PC-9 (cell line): ENCODE measurements at places on chromosomes 1 and 21. TPM values are rescaled to one million over a fixed set of nuclear protein-coding genes. Genes with fewer than 3 reads are reported as not detected.
A peak's percentile ranks its signal among the peaks of the same experiment; 100 is the strongest.

- DNase-seq, result no peak
Measured at GRCh38 chr1:121483961-121484424, 299.2 kb downstream of the SRGAP2C start.

DNA sequence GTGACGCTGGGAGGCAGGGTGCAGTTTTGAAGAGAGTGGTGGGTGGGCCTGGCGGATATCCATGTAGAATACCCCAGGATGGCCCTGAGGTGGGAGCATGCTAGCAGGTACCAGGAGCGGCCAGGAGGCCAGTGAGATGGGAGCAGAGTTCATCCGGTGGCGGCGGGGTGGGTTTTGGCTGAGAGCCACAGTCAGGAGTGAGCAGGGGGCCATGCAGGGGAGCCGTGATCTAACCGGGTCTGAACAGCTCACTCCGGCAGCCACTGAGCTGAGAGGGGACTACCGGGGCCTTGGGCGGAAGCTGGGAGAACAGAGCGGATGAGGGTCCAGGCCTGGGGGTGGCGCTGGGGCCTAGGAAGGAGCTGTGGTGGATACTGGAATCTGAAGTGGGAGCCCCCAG is 47.6 kb upstream of the LRP8 start:
- DNase-seq, result no peak

- DNase-seq, result no peak
Measured at GRCh38 chr21:45594721-45595489, 48.6 kb upstream of the PCBP3 start.

- no peak for DNase-seq
Measured at GRCh38 chr1:15476927-15477326, 1.0 kb downstream of the CELA2B start.

DNA sequence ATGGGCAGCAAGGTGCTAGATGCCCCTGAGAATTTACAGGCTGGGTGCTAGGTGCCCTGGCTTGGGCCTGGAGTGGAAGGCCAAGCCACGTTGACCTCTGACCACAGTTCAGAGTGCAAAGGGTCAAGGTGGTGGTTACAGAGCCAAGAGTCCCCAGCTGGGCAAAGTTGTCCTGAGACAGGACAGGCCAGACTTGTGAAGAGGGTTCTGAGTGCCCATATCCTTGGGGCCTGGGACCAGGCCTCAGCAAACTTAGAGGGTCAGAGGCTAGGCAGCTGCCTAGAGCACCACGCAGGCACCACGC is 18.9 kb upstream of the SELENON start:
- no peak for DNase-seq

DNA sequence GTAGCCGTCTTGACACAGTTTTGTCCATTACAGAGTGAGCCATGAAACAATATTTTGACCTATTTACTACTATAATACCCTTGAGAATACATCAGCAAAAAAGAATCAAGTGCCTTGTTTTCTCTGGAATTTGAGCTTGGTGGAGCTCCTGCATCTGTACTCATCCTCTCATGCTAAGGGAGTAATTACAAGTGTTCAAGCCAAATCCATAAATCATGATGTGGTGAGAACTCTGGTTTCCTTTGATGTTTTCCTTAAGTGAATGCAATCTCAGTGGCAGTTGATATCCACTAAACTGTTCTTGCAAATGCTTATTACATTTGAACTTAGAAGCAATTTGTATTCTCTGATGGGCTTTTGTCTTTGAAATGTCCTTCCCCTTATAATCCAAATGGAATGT is 824.6 kb upstream of the TMPRSS15 start:
- DNase-seq, result no peak

- peak; percentile 20 for DNase-seq
Measured at GRCh38 chr1:248924696-248925532, 18.9 kb downstream of the PGBD2 start.

PBXIP1 gene
- 36.3 and 40.2 TPM in 2 replicates for total RNA-seq

STYXL2 gene
- total RNA-seq, result not detected in 2 replicates

SLC30A10 gene
- not detected in 2 replicates for total RNA-seq

CLIC6 gene
- not detected in 2 replicates for total RNA-seq

CD5L gene
- not detected in 2 replicates for total RNA-seq
